Stimulated activated CD8-positive, alpha-beta memory T cell treated with anti-CD3 and anti-CD28 coated beads, Interleukin-7, amount 100 ng/mL, for 1 hour (primary cell): ENCODE measurements at places on chromosomes 3 and 15.

DNA sequence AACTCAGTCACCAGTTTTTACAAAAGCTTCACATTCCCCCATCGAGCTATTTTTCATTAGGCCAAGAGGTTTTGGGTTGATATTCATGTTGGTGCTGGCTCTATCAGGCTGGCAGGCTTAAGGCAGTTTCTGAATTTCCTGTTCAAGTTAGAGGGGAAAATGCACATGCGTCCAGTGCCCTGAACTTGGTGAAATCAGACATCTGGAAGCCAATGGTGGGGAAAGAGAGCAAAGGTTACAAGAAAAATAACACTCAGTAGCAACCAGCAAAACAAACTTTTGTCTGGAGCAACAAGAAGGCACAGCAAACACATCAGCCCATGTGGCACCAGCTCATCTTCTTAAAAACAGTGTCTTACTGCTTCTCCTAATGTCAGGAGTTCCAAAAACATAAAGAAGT is 155.6 kb upstream of the TSC22D2 start:
- no peak for DNase-seq

DNA sequence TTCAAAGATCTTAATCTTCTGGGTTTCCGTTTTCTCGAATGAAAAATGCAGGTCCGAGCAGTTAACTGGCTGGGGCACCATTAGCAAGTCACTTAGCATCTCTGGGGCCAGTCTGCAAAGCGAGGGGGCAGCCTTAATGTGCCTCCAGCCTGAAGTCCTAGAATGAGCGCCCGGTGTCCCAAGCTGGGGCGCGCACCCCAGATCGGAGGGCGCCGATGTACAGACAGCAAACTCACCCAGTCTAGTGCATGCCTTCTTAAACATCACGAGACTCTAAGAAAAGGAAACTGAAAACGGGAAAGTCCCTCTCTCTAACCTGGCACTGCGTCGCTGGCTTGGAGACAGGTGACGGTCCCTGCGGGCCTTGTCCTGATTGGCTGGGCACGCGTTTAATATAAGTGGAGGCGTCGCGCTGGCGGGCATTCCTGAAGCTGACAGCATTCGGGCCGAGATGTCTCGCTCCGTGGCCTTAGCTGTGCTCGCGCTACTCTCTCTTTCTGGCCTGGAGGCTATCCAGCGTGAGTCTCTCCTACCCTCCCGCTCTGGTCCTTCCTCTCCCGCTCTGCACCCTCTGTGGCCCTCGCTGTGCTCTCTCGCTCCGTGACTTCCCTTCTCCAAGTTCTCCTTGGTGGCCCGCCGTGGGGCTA is at the start of the genes B2M and PATL2:
B2M (plus strand) TSS at position 422 of the 647 bp plus-strand sequence; CDS start at position 452, 30 bp downstream.
PATL2 (minus strand) TSS at position 228 of the 647 bp plus-strand sequence. CDS start 34,833 bp downstream, outside the sequence.
- DNase-seq = peak; percentile 94

- no peak for DNase-seq
Measured at GRCh38 chr3:66380200-66380932, 120.5 kb downstream of the LRIG1 start.

DNA sequence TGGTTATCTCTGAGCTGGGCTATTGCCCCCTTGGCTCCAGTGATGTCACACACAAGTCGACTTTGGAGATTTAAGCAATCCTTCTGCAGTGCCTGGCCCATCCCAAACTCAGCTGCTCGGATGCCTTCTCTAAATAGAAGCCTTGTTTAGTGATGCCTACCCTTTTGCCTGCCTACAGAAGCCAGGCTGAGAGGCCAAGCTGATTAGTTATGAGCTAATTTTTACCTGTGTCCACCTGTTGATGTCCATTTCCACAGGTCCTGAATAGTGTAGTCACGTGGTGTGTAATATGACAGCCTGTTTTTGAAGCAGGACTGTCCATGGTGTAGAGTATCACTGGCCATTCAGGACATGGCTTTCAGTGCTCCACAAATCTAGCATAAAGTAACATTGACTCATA is 45.5 kb downstream of the SSUH2 start:
- no peak for DNase-seq

- DNase-seq = no peak
Measured at GRCh38 chr15:101039461-101039860, 120.3 kb downstream of the LRRK1 start.

DNA sequence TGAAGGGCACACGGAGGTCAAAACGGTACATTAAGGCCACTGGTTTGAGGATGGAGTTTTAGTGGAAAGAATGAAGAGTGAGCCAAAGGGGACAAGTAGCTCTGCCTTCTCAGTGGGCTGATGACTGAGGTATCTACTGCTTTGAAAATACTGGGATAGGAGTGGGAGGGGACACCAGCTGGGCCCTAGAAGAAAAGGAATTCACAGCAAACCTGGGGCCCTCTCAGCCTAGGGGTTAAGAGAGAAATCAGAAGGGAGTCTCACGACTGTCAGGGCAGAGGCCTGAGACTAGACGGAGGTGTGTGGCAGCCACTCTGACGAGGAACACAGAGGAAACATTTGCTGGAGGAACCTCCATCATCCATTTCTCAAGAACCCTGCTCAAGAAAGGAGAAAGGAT is 75.1 kb downstream of the TNIK start:
- no peak for DNase-seq

DNA sequence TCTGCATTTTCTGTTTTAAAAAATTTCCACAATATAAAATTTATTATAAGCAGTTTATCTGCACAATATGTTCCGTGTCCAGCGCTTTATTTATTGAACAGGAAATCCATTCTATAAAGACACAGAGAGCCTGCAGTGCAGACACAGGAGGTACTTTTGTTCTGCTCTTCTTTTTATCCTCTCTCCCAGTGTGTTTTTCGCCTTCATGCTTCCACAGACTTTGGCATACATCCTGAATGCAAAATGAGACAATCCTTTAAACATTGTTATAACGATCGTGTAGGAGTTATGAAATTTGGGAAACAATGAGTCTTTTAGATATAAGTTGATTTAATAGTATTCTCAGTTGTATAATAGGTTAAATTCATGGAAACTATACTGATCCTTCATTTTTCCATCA is 749.2 kb downstream of the NAALADL2 start:
- no peak for DNase-seq

GRCh38 chr15:44275150-44275830 is 13.2 kb upstream of the GOLM2 start:
- no peak for DNase-seq

DNA sequence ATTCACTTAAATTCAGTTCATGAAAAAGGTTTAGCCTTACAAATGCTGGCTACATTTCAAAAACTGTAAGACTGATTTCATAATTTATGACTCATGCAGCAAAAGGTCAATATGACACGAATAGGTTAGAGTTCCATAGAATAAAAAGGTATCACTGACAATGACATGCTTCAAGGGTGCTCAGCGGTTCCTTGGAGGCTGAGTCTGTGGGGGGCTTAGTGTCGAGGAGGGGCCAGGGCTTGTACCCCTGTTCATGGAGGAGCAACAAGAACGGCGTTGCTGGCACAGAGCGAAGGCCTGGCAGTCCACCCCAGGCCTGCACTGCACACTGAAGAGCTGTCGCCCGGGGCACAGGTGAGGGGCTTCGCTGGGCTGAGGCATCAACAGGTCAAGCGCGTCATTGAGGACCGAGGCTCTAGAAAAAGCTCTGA is 174.2 kb downstream of the NR1D2 start:
- no peak for DNase-seq

DNA sequence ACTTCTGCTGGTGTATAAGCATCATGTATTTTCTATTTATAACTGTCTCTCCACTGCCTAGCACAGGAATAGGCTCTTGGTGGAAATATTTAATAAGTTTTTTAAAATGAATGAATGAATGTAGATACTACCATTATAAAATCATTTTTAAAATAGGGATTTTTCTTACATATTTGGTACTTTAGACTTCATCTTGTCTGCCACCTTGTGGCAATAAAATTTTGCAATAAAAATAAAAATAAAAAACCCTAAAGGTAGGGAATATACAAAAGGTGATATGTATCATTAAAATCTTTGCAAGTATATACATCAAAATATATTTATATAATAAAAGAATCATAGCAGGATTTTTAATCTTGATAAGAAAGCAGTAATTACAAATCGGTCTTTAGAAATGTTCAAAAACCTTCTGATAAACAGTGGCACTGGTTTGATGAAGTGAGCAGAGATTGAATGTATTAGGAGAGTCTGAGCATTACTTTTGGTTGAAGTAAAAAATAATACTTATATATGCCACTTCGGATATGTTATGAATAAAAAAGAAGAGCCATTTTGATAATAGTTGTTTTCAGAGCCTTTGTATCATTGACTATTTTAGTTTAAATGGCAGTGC is 95.2 kb downstream of the SPATA16 start:
- DNase-seq = no peak

- DNase-seq = no peak
Measured at GRCh38 chr15:38195191-38195901, 57.3 kb upstream of the SPRED1 start.

DNA sequence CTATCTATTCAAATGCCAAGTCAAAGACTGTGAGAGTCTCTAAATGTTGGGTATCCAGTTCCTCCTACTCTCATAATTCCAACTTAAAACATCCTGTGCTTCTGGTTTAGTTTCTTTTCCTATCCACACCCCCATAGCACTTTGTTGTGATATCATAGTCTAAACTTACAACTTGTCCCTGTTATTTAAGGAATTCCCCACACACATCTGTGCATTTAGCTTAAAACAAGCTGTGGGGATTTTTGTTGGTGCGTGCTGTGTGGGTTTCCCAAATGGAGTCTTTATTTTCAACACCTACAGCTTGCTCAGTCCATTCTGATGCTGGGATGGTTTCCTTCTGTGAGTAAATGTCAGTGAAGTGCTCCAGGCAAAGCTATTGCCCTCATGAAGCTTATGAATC is 167.3 kb downstream of the GMNC start:
- no peak for DNase-seq

DNA sequence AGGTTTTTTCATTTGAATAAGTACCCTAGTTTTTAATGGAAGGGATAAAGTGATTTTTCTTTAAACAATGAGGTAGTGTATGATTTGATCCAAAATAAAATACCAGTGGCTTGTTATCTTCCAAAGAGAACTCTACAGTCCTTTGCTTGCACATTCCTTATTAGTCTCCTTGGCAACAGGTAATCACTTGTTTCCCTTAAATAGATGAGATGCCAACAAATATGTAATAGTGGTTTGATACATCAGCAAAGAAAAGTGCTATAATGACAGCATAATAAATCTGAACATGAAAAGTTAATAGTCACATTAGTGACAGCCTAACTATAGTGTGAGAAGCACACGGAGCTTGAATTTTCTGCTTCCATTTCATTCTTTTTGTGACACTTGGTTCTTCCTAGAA is 360.2 kb downstream of the ZNF385D start:
- DNase-seq = no peak

DNA sequence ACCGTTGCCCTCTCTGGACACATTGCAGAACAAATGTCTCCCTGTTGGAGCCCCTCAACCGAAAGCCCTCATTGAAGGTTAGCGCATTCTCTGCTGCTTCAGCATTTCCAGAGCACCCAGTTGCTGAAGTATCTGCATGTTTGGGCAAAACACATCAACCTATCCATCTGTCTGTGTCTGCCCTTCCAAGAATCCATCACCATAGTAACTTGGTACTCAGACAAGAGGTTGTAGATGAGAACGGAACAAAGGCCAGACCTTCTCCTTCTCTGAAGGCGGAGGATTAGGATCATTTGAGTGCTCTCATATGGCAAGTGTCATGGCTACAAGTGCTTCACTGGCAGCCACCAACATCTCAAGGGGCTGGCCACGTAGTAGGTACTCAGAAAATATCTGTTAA is 23.1 kb upstream of the RHO start:
- no peak for DNase-seq

GRCh38 chr3:141769221-141769894 is 6.2 kb downstream of the GRK7 start:
- DNase-seq = no peak

GRCh38 chr3:58535531-58536500 is 1.2 kb downstream of the ACOX2 start:
- DNase-seq = no peak

GRCh38 chr3:175428466-175428865 is 569.3 kb downstream of the NAALADL2 start:
- no peak for DNase-seq

GRCh38 chr3:35088943-35089342 is 550.4 kb upstream of the ARPP21 start:
- DNase-seq = no peak

- no peak for DNase-seq
Measured at GRCh38 chr3:49023775-49024174, 1.9 kb downstream of the NDUFAF3 start.

- no peak for DNase-seq
Measured at GRCh38 chr3:50862221-50862620, 187.5 kb downstream of the DOCK3 start.

DNA sequence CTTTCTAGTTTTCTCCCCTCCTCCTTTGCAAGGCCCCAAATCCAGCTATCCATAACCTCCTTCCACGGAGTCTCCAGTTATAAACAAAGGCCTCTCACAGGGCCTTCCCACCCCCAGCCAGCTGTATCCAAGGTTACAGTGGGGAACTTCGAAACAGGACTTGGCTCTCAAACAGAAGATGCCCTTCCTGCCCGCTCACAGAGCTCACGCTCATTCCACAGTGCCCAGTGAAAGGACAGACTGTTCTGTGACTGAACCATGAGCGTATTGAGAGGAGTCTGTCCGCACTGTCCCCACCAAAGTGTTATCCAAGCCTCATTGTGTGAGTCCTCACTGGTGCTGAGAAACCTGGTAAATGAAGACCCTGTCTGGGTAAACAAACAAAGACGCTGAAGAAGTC is 35.4 kb downstream of the ARHGAP31 start:
- no peak for DNase-seq

DNA sequence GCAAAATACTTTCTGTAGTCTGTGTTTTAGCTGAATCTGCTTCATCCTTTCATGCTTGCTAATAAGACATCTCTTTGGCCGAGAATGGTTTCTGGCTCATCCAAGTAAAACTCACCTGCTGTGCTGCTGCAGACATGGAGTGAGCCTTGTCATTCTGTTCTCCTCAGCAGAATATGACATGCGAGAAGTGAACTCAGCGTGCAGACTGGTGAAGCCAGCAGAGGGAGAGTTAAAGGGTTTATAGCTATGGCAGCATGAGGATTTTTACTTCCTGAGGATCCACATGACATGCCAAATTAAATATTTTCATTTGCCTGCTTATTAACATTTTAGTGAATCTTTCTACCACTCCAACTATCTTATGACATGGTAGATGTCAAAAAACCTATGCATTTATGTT is 658.4 kb upstream of the NECTIN3 start:
- no peak for DNase-seq

- DNase-seq = no peak
Measured at GRCh38 chr3:73072634-73073033, 11.2 kb downstream of the EBLN2 start.

- DNase-seq = no peak
Measured at GRCh38 chr3:69784954-69785514, 45.8 kb downstream of the MITF start.

GRCh38 chr15:63133786-63134185 is 12.1 kb downstream of the LACTB start:
- DNase-seq = no peak
